ENCODE measurements at places on chromosomes 6 and 20.

DNA sequence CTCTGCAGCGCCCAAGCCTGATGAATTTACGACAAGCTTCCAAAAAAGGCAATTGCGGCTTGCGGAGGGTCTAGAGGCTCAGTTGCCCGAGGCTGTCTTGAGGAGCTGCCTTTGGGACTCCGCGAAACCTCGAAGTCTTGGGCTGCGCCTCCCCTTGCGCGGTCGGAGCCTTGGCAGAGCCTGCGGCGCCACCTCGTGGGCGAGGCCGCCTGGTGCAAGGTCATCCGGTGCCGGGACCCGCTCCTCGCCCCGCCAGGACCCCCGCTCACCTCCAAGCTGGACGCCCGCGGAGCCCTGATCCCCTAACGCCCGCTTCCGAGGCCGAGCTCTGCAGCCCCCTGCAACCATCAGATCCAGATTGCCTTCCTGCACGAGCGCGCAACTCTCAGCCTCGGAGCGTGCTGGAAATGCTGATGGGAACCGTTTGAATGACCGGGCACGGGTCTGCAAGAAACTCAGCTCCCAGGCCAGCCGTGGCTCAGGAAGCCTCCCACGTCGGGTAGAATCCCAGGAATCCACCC is 14.9 kb upstream of the FAM210B start:
- DNase-seq, result no peak

GRCh38 chr6:31473780-31474761 is 23.9 kb upstream of the MICB start:
- no peak for DNase-seq

DNA sequence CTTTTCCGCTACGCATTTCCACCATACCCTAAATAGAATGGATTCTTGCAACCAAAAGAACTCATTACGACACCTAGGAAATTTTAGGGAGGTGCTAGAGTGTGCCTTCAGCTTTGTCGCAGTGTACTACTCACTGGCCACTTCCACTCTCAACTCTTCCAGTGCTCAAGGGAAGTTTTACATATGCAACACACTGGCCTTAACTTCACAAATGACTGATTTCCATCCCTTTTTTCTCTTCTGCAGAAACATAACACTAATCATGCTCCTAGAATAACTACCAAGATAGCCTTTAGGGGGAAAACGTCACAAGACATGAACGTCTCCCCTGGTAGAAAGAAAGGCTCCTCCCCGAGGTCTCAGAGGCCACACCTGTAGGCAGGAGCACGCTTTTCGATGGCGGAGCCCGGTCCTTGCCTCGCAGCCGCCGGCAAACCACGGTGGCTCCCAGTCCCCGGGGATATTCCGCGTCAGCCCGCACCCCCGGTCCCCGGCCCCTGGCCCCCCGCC is 584 bp downstream of the LYRM4 start:
- peak; percentile 48 for DNase-seq

- no peak for DNase-seq
Measured at GRCh38 chr6:128642132-128642531, 121.7 kb upstream of the PTPRK start.

GRCh38 chr20:34375977-34376430 is 12.9 kb downstream of the ITCH start:
- no peak for DNase-seq

- no peak for DNase-seq
Measured at GRCh38 chr6:90154755-90155470, 141.7 kb downstream of the BACH2 start.

GRCh38 chr20:10699489-10699888 is 25.7 kb upstream of the JAG1 start:
- DNase-seq, result no peak

- DNase-seq, result no peak
Measured at GRCh38 chr6:39614393-39614950, 110.7 kb downstream of the KIF6 start.

GRCh38 chr6:146997062-146997461 is 207.2 kb upstream of the STXBP5 start:
- no peak for DNase-seq

DNA sequence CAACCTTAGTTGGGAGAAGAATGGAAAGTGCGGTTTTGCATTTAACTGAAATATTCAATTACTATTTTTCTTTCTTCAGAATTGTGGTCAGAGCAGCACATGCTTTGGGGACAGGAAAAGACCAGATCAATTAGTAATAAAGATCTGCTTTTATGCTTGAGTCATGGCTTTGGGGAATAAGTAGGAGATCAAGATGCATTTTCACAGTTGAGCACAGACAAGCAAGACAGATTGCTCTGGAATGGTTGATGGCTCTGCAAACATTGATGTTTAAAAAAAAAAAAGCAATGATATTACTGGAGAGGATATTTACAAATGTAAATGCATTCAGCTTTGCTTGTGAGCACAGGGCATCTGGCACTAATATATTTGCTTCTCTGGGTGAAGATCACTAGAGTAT is 224.4 kb upstream of the SASH1 start:
- DNase-seq, result no peak

- DNase-seq, result no peak
Measured at GRCh38 chr20:3927486-3928291, 38.5 kb downstream of the PANK2 start.

DNA sequence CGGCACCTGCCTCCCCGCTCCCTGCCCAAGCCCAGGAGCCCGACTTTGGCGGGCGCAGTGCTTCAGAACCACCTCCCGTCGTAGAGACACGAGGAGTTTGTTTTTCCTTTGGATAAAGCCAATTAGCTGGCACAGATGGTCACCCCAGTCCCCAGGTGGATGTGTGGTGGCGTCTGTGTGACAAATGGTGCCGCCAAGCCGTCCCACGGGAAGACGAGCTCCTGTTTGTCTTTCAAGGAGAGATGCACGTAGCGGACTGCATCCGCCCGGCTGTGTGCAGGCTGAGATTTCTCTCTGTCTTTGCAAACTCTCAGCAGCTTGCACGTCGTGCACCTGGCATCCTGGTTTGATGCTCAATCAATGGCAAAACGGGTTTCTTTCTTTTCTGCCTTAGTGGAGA is 16.1 kb upstream of the MRGBP start:
- DNase-seq, result no peak

GRCh38 chr6:108632441-108632840 is 71.7 kb downstream of the FOXO3 start:
- DNase-seq, result no peak

- no peak for DNase-seq
Measured at GRCh38 chr6:19842030-19842615, 5.0 kb downstream of the ID4 start.

DNA sequence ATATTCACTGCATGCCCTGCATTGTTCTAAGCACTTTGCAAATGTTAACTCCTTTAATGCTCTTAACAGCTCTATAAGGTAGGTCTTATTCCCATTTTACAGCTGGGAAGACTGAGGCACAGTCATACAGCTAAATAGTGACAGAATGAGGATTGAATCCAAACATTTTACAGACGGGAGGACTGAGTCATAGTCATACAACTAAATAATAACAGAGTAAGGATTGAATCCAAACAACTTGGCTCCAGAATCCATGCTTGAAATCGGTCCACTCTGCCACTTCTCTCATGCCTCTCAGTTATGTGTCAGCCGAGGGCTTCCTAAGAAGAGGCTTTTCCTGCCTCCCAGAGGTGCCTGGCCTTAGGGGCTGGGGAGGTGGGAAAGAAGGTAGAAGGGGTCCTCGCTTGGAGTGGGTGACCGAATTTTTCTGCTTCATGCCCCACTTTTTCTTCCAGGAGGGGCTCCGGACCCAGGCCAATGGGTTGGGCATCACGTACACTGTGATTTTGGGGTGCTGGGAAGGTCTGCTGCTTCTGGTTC is 137.4 kb upstream of the RNF24 start:
- DNase-seq, result no peak

DNA sequence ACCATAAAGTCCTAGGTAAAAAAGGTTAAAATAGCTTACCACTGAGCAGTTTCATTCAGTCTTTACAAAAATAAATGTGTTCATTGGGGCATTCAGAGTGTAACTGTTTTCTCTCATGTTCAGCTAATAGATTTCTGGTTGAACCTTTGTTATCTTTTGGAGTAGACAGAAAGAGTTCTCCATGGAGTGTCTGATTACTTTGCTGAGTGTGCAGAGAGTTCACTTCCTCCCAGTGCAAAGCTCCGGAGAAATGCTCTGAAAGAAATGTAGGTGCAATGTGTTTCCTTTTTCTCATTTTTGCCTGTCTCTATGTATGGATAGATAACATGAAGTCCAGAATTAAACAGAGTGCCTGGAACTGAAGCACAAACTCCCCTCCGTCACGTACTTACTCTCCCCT is 52.6 kb downstream of the JAG1 start:
- DNase-seq, result no peak

- DNase-seq, result no peak
Measured at GRCh38 chr6:4370066-4370465, 234.7 kb upstream of the ECI2 start.

DNA sequence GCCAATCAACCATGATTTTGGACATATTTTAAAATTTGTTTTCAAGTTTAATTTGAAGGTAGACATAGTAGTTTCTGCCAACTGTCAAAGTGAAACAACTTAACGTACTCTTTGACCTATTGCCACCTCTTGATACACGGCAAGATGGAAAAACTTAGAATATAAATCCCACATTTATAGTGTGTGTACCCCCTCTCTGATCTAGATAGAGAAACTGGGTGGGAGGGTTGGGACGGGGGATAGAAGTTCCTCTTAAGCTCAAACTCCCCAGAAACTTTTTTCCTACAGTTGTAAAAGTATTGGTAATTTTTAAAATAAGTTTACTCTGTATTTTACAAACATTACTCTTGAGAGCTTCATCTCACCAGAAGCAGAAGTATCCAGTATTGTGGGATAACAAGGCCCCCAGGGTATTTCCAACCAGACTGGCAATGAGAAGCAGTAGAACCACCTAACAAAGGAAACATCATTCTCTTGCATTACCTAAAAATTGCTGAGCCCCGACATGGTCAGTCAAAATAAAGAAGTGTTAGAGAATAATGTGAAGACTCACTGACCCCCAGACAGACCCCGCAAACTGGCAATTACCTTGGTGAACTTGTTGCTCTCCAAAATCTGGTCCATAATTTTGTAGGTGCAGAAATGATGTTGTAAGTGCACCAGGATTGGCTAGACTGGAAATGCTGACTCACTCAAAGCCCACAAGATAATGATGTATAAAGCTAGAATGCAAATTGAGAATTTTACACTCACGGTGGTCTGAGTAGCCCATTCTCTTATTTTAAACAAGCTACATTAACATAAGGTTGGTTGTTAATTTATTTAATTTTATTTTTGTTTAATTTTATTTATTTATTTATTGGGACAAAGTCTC is 74.7 kb upstream of the TNFAIP3 start:
- no peak for DNase-seq

GRCh38 chr6:12720310-12720709 is 3.7 kb downstream of the PHACTR1 start:
- DNase-seq, result no peak

DNA sequence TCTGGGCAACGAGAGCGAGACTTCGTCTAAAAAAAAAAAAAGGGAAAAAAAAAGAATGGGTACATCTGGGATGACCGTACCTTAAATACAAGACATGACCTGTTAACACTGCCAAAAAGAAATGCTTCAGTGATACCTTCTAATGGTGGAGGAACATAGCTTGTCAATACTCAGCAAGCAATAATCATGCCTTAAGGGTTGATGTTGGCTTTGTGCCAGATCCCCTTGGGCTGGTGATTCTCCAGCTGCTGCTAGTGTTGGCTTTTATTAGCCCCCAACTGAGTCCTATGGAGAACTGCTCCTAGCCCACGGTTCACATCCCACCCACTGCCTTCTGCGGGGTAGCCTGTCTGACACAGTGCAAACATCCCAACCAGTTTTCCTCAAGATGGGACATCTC is 134.9 kb downstream of the PLCB1 start:
- DNase-seq, result no peak

GRCh38 chr6:37170273-37171200 is 585 bp downstream of the PIM1 start:
- DNase-seq, result no peak

DNA sequence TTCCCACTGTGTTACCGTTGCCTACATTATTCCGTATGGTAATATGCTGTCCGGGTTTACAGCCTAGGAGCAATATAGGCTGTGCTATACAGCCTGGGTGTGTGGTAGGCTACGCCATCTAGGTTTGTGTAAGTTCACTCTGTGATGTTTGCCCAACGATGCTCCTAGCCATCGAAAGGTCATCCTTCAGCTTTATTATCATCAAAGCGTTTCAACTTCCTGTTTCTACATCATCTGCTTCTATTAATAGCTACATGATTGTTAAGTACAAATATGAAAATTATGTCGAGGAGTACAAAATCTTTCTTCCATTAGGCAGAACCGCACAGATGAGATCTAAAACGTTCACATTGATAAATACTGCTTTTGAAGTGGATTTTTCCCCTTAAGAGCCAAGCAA is 69.9 kb downstream of the PPP1R14C start:
- DNase-seq, result no peak

- peak; percentile 59 for DNase-seq
Measured at GRCh38 chr6:151390851-151391470, 398 bp downstream of the ZBTB2 start.

- DNase-seq, result no peak
Measured at GRCh38 chr6:129657483-129657882, 52.5 kb downstream of the ARHGAP18 start.

- no peak for DNase-seq
Measured at GRCh38 chr6:12148317-12148801, 136.2 kb downstream of the HIVEP1 start.

DNA sequence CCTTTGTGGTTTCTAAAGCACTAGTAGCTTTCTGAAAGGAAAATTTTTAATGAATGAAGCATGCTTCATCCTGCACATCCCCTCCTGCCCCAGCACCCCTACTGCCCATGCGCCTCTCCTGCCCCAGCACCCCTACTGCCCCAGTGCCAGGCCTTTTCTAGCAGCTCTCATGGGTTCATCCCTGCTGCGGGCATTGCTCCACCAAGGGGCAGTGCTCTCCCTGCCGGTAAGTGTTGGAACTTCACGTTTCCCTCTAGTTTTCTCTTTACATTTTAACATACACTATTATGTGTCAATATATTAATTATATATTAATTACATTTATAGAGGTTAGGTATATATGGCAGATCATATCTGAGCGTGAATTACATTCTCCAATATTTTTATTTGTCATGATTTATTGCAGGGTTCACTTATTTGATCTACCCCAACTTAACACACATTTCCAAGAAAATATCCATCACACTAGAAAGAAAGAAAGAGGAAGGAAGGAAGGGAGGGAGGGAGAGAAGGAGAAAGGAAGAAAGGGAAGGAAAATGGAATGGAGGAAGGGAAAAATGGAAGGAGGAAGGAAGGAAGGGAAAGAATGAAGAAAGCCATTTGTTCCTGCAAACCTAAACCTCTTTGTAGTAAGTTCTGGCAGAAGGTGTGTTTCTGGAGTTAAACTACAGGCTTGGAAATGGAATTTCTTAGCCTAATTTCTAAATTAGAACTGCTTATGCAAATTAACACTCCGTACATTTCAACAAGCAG is 46.8 kb downstream of the CEP43 start:
- DNase-seq, result no peak

- no peak for DNase-seq
Measured at GRCh38 chr20:50330504-50331313, 140.1 kb downstream of the CEBPB start.
